Effector memory CD4-positive, alpha-beta T cell (primary cell): ENCODE measurements at places on chromosomes 3 and 15.

GRCh38 chr3:12454076-12454815 is 30.0 kb upstream of the TSEN2 start:
- DNase-seq = no peak

DNA sequence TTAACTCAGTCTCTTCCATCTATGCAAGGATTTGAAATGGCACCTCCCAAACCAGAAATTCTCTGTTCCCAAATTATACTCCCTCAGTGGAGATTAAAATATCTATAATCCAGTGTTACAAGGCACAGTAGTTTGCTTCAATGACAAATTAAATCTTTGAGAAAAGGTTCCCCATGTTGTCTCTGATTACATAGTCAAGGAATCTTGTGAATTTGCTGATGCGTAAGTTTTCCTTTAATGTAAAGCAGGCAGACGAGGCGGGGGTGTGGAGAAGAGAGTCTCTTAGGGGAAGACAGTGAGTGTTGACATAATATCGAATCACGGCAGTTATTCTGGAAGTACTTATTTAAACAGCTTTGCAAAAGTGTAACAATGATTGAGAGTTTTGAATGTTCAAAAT is 236.4 kb upstream of the RARB start:
- DNase-seq = no peak

DNA sequence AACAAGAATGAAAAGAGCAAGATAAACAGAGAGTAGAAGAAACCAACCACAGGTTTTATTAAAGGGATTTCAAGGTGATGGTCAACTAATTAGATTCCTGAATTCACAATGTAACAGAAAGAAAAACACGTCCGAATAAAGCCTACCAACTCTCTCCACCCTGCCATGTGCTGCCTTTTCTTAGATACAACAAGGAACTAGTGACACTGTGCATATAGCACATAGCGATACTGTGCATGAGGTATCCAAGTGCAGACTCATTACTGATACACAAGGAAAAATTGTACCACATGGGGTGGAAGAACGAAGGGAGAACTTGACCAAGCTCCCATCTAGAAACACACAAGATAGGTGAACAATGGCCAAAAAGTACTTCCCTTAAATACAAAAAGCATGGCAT is 154.6 kb downstream of the MAGI1 start:
- DNase-seq = no peak

GRCh38 chr15:46682969-46683791 is 1034.1 kb upstream of the SEMA6D start:
- DNase-seq = no peak

GRCh38 chr3:139523718-139524117 is 15.8 kb downstream of the RBP1 start:
- no peak for DNase-seq

- DNase-seq = no peak
Observed at GRCh38 chr3:139481116-139481515, 4.8 kb upstream of the RBP2 start.

GRCh38 chr3:142278451-142278850 is 53.1 kb upstream of the GK5 start:
- DNase-seq = no peak

- DNase-seq = no peak
Observed at GRCh38 chr15:39247574-39247973, 333.3 kb upstream of the THBS1 start.

- DNase-seq = no peak
Observed at GRCh38 chr15:67167091-67167490, 87.4 kb downstream of the AAGAB start.

DNA sequence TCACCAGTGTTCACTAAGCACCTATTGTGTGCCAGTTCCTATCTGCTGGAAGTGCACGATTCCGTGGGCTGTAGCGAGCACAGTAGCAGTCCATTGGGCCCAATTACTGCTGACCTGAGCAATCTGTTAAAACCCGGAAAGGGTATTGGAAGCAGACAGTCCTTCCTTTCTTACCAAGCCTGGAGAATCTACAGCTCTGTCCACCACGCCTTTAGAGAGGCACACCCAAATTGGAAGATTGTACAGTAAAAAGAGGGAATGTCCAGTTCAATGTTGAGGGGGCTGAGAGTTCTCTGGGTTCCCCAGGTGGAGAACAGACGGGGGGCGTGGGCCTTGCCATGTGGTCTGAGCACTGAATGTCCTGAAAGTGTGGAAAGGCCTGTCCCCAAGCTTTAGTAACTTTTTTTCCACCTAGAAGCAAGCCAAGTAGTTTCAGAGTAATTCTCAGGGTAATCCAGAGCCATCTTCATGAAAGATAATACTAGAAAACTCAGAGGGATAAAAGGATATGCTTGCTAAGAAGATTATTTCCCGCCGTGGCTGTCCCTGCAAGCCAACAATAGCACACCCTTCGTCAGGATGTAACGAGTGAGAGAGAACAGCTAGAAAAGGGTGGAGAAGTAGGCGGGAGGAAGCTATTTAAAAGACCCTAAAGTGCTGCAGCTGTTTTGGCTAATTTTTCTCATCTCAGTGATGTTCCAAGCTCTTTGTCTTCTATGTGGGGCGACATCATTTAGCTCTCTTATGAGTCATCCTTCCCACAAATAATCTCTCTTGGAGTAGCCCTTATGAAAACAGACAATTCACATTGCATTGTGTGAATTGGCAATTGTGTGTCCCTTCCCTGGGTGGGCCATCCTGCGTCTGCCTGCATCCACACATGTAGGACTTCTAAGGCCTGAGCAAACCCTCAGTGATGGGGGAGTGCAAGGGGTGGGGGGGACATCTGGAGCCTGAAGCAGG is 181.0 kb downstream of the ATG7 start:
- DNase-seq = no peak

DNA sequence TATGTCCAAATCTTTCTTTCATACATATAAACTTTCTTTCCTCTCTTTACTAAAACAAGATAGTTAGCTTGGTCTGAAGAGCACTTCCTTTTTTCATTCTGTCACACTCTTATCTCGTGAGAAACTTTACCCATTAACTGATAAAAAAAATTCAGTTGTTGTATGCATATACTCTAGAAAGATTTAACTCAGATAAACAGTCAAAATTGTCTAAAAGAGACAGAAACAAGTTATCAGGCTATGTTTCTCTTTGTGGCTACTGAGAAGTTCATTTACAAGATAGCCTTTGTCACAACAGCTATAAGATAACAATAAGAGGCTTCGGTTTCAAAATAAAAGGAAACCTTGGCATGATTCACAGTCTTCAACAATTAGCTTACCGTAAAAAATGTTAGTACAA is 235.7 kb upstream of the ATP10A start:
- DNase-seq = no peak

DNA sequence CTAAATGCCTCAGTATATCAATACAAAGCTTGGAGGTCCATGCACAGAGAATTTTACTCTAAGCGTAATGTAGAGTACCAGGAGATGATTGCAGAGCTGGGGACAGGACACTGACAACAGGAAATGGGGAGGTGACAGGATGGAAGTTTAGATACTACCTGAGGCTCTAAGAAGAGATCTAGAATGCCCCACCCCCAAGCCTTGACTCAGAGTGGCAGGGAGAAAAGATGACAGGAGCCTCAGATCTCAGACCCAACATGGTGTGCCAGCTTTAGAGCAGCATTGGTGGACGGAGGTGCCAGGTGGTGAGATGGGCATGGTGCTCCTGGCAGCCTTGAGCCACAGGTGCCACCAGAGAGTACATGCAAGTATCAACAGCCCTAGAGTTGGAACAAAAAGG is 62.5 kb downstream of the LYZL4 start:
- no peak for DNase-seq

DNA sequence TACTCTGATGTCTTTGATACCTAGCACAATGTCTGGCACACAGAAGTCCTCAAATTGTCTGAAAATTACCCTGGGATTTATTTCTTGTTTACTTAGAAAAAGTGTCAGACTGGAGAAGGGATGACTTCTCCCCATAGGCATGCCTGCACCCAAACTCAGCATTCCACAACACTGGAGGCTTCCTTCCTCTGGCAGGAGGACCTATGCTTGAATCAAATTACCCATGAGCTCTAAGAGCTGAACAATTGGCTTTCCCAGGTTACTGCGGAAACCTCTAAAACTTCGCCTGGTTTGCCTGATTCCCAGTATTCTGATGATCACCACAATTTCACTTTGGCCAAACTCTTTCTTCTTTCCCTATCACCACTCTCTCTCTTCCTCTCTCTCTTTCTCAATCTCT is 217.4 kb downstream of the DIPK2A start:
- no peak for DNase-seq

- DNase-seq = no peak
Observed at GRCh38 chr15:60905587-60905986, 323.5 kb downstream of the RORA start.

GRCh38 chr15:65132878-65133547 is 595 bp downstream of the PDCD7 start:
- no peak for DNase-seq

DNA sequence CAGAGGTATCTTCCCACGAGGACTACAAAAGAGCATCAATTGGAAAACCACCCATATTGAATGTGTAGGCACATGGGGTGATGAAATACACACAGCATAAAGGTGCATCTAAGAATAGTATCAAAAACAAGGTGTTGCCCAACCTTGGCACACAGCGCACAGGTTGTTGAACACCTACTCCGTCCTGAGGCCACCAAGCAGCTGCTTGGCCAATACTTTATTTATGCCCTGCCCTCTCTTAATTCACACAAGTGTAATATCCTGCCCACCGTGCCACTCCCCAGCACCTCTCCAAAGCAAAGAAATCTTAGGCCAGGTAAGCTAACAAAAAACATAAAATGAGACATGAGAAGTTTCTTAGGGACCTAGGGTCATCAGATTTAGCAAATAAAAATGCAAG is 31.2 kb downstream of the WWTR1 start:
- no peak for DNase-seq

DNA sequence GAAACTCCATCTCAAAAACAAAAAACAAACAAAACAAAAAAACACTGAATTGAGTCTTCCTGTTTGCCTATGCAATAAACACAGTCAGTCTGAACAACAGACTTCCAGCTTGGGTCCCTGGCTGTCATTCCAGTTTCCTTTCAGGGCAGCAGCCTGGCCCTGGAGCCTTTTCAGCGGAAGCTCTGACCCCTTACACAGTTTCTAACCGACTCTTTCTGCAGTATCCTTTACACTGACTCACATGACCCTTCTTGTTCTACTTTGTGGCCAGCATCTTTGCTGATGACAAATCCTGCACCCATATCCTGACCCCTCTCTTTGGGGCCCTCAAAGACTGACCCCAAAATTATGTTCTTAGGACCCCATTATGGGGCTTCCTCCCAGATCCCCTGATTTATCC is 38.3 kb upstream of the INO80 start:
- no peak for DNase-seq

GRCh38 chr15:40843885-40844695 is at the start of gene SPINT1:
SPINT1 (plus strand) TSS chr15:40844048; CDS start chr15:40844555, 507 bp downstream.
- no peak for DNase-seq

- DNase-seq = no peak
Observed at GRCh38 chr3:38154033-38154494, 11.3 kb upstream of the OXSR1 start.

DNA sequence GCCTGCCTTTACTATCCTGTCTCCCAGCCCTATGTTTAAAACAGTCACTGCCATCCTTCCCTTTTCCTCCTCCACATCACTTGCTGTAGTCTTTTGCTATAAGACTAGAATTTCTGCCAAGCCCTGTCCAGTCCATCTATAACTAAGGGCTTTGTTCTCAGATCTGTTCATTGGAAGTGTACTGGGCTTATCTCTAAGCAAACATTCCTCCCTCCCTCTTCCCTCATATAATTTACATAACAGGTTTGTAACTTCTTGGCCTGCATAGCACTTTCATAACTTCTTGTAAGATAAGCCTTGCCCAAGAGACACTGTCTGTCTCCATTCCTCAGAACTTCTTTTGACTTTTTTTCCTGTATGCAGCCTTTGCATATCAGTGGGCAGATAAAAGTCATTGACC is 16.7 kb downstream of the TPRG1 start:
- DNase-seq = no peak

- no peak for DNase-seq
Observed at GRCh38 chr3:45319231-45319995, 69.0 kb upstream of the LARS2 start.

GRCh38 chr3:10173926-10174435 is 9.3 kb downstream of the IRAK2 start:
- DNase-seq = no peak

DNA sequence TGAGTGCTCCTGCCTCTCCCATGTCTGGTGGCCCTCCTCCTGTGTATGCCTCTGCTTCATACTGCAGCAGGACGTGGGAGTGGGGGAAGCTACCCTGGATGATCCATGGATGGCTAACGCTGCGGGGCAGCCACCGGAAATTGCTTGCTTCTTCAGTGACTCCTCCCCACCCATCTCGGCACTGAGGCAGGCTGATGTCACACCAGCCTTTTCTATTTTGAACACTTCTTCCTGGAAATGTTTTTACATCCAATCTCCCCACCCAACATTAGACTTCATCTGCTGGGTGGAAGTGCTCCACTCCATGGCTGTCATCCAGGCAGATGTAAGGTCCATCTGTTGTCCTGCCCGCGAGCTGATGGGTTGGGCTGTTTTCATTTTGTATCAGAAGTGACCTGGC is 58.9 kb upstream of the MUC13 start:
- DNase-seq = no peak

DNA sequence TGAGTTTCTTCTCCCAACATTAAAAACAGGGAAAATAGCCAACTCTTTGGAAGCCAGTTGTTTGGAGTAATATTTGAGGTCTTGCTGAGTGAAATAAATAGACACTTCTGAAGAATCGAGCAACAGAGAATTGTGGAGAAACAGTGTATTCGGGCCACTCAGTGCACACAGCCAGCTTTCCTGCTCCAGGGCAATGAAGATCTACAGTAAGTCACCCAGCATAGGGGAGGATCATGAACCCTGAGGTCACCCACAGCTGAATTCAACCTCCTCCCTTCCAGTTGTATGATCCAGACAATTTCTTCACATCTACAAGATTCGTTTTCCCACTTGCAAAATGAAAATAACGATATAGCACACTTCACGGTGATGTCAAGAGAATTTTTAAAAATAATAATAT is 161.7 kb upstream of the BCL6 start:
- no peak for DNase-seq

GRCh38 chr3:55297706-55298105 is 189.4 kb downstream of the WNT5A start:
- no peak for DNase-seq

GRCh38 chr3:14799146-14799545 is 19.6 kb upstream of the FGD5 start:
- no peak for DNase-seq

- DNase-seq = no peak
Observed at GRCh38 chr3:128180913-128181312, 27.6 kb downstream of the EEFSEC start.

DNA sequence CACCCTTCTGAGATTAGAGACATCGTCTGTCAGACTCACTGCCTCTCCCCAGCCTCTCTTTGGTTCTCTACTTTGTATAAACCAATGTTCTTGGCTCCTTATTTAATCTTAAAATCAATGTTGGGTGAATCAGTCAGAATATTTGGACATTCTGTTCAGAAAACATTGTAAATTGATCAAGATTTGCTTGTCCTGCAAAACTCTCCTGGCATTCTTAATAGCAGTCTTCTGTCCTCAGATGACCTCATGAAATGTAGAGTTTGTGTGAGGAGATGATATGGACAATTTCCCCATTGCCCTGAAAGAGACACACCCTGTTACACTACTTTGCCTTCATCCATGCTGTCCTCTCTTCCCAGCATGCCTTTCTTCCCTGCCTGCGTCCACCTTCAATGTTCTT is 33.6 kb downstream of the CD200R1L start:
- DNase-seq = no peak
